Stimulated activated CD8-positive, alpha-beta memory T cell treated with anti-CD3 and anti-CD28 coated beads, Interleukin-4, amount 100 ng/mL, for 24 hours (primary cell): ENCODE measurements at places on chromosomes 6 and 20.

- no peak for DNase-seq
Measured at GRCh38 chr6:18445228-18445627, 58.1 kb downstream of the RNF144B start.

- DNase-seq, result no peak
Measured at GRCh38 chr6:87152526-87152955, 2.8 kb upstream of the ZNF292 start.

GRCh38 chr20:53036992-53037391 lies 64.8 kb downstream of the TSHZ2 start:
- no peak for DNase-seq

DNA sequence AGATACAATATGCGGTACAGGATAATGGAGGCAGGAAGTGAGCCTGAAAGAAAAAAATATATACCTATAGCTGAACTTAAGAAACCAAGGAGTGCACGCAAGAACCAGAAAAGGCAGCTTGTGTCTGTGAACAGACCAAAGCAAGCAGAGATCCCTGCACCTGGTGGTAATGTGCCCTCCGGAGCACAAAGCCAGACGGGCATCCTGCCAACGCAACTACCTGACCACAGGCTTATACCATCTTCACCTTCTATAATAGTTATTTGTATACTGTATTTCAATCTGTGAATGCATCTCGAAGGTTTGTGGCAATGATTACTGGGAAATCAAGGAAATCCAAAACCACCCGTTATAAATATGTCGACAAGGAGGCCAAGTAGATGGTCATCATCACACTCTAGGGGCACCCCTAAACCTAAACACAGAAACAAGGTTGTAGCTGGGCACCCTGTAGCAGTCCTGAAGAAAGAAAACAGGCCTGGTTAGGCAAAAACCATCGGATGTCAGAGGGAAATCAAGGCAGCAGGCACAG lies 801 bp downstream of the FBXL4 start:
- DNase-seq, result peak; percentile 1

DNA sequence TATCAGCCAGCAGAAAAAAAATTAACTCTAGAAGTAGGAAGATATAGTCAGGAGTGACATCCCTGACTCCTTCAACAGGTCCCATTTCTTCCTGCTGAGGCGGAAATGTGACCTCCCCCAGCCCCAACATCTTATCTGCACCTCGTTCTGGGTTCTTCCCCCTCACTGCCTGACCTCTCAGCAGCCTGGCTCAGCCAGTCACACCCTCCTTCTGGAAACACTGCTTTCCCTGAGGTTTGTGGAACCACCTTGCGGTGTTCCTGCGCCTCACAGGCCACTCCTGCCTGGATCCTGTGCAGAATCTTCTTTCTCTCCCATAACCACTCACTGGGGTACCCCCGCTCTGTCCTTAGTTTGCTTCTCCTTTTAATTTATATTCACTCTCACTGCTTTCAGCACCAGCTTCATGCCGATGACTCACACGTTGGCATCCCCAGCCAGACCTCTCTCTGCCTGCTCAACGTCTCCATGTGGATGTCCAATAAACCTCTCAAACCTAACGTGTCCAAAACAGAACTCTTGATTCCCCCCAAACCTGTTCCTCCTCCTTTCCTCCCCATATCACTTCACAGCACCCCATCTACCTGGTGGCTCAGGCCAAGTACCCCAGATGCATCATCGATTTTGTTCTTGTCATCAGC lies 222.8 kb upstream of the PLN start:
- no peak for DNase-seq

DNA sequence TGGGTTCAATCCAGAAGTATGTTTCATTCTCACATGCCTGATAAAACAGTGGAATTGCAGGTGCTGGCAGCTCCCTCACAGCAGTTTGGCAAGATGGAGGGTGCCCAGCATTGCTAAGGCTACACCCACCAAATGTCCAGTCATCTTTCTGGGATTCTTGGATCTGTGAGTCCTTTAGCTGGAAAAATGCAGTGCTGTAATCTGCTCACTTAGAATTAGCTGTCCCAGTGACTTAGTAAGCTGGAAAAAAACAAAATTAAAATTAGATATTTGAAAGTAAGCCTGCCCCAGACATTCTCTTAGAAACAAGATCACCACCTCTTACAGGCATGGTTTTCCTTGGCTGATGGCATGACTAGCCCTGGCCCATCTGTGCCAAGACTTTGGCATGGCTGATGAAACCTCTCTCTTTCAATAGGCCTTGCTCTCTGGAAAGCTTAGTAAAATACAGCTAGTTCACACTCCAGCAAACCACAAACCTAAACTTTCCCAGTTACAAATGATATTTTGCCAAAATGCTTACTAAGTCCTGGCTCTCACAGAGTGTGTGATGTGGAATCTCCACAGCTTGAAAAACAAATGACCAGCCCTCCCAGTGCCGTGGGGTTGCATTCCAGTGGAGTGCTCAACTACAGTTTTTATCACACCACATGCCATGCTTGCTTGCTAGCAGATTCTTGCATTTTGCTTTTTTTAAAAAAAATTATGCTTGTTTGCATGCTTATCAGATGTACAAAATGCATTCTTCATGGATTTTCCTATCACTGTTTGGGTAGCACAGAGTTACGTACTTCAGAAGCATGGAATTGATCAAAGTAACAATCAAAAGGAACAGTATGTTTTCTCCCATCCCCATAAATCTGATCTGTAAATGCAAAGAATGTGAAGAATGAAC lies 261.5 kb downstream of the EYA4 start:
- no peak for DNase-seq

GRCh38 chr6:161168281-161168891 lies 105.5 kb downstream of the AGPAT4 start:
- no peak for DNase-seq

DNA sequence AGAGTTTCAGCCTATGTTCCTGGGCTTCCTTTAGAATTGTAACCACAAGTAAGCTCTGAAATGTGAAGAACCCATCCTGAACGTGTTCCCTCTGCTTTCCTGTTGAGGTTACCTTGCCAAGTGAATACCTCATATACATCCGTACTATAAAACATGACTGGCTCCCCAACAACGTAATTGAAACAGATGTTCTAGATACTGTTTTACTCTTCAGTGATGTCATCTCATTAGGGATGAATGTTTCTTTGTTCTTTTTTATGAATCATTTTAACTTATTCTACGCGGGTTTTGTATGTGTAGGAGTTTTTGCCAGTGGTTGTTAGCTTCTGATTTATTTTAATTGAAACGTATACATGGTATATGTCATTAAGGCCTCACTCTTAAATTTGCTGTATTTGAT lies 166.8 kb downstream of the SAMD5 start:
- DNase-seq, result no peak

- no peak for DNase-seq
Measured at GRCh38 chr6:150586850-150587359, 12.8 kb upstream of the PLEKHG1 start.

- DNase-seq, result no peak
Measured at GRCh38 chr6:14275493-14275851, 157.9 kb downstream of the CD83 start.

DNA sequence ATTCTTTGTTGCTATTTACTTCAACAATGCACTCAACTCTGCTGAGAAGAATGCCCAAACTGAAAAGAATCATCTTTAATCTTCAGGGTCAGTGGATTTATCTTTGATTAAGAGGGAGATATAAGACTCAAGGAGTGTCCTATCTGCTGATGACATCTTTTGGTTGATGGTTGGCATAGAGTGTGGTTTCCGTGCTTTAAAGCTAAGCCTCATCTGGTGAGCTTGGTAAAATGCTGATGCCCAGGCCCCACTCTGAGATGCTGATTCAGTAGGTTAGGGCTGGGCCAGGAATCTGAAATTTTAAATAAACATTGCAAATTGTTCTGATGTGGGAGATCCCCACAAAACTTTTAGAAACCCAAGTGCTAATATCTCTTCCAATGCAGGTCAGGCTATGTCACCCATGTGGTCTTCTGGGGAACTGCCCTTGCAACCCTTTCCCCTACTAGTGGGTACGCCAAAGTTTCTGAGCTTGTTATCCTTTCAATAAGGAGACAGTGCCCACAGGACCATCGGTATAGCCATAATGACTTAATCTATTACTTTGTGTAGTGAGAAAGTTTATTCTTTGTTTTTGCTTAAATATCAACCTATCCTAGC lies 68.5 kb upstream of the ARMH2 start:
- DNase-seq, result no peak

GRCh38 chr6:132067286-132067685 lies 116.1 kb upstream of the CCN2 start:
- DNase-seq, result no peak

- DNase-seq, result no peak
Measured at GRCh38 chr6:43856005-43856765, 86.2 kb downstream of the VEGFA start.

DNA sequence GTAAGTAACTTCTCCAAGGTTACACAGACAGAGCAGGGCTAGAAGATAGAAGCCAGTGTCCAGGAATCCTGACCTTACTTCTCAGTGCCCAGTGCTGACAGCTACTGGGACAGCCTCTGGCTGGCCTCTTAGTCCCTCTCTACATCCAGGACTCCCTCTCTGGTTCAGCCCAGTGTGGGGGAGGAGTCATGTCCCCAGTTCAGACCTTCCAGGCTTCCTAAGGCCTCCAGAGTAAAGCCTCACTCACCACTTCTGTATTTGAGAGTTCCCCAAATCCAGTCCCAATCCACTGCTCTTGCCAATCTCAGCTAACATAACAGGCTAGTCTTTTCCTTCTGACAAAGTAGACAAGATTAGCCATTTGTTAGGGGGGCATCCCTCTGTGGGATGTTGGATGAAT lies 36.9 kb upstream of the EPB41L1 start:
- DNase-seq, result no peak

DNA sequence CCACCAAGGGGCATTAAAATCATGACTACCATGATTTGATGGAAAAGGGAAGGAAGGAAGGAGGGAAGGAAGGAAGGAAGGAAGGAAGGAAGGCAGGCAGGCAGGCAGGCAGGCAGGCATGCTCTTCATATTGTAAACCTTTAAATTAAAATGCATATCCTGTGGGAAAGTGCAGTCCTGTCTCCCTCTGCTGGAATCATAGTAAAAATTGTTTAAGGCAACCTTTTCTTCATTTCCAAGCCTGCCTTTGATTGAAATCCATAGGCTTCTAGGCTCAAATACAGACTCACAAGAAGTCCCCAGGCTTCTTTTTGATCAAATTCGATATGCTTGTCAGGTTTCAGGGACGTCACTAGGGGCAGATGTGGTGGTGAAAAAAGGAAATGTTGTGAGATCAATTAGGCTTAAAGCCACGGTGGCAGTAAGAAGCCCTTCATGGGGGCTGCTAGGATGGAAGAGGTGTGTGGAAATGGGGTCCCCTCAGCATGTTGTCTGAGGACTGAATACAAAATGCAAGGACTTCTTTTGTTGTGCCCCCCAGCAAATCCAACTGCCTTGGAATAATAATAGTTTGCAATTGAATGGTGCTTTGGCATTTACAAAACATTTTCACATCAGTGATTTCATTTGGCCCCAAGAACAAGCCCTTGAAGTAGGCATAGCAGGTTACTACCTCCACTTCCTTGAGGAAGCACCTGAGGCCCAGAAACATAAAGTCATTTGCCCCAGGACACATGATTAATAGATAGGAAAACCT lies 25.6 kb upstream of the GABRR1 start:
- DNase-seq, result no peak

- peak; percentile 30 for DNase-seq
Measured at GRCh38 chr6:159978291-159979135, 9.6 kb downstream of the IGF2R start.

DNA sequence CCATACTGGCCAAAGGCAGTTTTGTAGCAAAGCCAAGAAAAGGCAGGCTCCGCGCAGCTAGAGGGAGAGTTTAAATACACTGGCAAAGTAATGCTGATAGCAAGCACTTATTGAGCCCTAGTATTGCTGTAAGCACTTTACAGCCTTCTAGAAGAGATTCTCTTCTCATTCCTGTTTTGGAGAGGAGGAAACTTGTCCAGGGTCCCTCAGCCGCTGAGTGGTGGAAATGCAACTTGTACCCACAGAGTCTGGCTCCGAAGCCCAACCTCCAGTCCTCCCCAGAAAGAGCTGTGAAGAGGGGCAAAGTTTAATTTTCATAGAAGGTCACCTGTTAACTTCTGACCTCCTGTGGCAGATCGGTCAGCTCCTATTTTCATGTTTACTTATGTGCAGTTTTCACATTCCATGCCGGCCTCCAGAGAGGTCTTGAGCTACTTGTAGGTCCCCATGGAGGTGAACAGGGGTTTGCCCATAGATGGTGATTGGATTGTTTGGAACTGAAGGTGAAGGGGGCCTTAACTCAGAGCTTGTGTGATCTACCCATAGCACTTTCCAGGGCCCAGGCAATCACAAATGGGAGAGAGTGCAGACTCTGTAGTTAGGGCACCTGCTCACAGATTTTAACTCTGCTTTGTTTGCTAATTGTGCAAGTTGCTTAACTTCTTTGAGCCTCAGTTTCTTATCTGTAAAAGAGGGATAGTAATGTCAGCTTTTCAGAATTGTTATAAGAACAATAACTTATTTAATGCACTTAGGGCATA lies 70.7 kb downstream of the LYRM2 start:
- DNase-seq, result no peak

DNA sequence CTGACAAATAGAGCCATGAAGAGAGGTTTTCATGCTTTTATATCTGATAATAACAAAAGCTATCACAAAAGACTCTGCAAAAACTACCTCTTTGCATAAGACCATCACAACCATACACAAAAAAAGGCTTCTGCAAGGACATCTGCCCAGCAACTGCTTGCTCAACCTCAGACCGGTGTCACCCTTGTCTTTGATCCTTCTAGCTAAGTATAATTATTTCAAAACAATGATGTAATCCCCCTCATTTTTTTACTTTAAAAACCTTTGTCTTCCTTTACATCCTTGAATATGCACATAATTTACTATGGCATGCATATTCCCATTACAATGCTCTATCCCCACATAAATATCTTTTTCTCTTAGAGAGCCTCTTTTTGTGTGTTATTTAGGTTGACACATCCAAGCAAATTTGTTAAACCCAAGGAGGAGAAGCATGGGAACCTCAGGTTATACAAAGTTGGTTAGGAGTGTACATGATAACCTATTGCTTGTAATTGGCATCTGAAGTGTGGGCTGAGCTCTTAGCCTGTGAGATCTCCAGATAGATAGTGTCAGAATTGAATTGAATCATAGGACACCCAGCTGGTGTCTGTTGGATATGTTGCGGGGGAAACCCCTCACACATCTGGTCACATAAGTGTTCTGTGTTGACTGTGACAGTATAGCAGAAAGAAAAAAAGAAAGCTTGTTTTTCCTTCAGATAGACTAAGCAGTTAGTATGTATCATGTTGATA lies 20.7 kb upstream of the CGA start:
- DNase-seq, result no peak

DNA sequence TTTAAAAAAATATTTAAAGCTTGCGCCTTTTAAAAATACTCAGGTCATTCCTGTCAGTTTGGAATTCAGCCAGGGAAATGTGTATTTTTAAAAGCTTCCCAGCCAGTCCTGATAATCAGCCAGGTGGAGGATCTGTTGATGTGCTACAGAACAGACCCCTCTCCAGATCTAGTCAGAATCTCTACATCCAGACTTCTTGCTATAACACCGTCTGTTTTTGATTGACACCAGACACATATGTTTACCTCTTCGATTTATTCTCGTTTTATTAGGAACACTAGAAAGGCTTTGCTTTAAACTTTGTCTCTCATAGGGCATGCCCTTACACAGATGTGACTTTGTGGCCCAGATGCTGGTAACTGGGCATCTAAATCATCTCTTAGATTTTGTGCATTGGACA lies 11.7 kb downstream of the PARD6B start:
- no peak for DNase-seq

GRCh38 chr6:45900808-45901752 lies 114.6 kb downstream of the CLIC5 start:
- DNase-seq, result no peak
